ENCODE measurements at places on chromosomes 3 and 15.

DNA sequence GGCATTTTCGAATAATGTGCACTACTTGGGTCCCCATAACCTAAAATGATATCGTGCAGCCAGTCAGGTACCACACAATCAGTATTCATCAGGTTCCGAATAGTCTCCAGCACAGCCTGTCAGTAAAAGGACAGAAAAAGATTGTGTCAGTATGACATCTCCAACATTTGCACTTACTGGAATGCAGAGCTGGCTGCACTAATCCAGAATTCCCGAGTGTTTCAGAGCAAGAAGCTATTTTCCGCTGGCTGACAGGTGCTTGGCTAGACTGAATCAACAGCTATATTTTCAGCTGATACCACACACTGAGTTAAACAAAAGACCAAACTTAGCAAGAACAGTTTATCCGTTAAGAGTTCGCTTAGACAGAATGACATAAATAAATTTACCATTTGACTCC lies 68.8 kb downstream of the AQR start:
- no peak for DNase-seq

DNA sequence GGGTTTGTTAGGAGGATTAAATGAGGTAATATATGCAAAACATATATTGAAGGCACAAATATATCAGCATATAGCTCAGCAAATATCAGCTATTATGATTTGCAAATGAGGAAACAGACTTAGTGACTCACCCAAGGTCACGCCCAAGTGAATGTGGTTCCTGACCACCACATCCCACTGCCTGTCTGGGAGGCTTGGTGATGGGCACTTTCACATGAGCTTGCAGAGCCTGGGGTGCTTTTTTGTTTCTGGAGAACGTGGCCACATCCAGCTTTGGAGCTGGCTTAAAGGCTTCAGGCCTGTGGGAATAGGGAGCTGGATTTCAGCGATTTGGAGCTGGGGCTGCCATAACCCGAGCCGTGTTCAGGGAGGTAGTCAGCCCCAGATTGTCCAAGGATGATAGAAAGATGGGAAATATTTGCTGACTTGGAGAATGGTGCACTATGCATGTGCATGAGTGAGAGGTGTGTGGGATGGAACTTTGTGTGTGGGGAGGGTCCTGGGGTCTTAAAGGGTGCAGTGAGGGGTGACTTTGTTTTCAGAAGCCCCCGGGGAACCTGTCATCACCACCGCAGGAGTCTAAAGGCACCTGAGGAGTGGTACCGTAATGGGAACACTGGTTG lies 12.0 kb upstream of the FGD5 start:
- no peak for DNase-seq

DNA sequence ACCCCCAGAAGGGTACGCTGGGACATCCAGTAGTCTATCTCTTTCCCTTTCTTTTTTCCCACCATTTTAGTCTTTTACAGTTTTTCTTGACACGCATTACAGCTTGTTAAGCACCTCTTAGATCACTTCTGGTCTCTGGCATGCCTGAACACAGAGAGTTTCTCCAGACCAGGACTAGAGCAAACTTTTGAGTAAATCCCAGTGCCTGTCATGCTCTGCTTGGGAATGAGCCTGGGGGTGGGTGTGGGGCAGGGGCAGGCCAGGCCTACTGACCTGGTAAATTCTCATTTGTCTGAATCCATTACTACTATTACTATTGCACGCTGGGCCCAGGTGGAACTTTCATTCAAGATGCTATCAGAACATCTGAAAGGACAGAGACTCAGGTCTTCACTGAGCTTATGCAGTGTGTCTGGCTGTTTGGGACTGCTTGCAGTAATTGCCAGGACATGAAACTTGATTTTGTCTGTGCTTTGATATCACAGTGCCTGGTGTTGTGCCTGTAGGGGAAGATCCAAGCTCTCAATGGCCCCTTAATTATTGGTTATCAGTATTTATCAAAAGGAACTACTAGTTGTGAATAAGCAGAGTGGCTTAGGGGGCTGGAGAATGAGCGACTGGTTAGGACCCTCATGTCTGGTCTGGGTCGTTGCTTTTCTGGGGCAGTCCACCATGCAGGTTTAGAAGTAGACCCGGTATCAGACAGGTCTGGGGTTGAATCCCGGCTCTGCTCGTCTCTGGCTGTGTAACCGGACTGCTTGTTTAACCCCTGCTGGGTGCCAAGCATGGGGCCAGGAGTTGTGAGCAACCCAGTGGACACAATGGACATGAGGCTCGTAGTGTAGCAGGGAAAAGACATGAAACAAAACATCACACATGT lies 196.1 kb upstream of the TLE3 start:
- DNase-seq = no peak

DNA sequence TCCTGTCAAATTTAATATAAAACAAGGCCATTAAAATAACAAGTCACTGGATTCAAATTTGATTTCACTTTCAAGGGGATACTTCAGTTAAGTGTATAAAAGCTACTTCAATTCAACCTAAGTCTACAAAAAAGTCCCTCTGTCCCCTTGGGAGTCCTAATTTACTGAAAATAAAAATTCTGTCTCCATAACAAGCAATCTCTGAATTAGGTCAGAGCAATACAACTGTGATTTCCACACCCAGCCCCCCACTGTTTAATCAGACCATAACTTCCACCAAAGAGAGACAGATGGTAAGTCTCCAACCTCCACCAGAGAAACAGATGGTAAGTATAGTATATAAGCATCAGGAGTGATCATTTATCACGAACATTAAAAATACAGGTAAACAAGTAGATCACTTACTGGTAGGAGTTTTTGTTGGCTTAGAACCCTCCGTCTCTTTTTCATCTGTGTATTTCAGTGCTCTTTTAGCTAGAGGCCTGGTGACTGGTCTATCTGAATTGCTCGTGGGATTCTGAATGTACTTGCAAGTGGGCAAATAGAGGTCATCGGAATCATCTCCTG lies 12.1 kb downstream of the SGO1 start:
- no peak for DNase-seq

DNA sequence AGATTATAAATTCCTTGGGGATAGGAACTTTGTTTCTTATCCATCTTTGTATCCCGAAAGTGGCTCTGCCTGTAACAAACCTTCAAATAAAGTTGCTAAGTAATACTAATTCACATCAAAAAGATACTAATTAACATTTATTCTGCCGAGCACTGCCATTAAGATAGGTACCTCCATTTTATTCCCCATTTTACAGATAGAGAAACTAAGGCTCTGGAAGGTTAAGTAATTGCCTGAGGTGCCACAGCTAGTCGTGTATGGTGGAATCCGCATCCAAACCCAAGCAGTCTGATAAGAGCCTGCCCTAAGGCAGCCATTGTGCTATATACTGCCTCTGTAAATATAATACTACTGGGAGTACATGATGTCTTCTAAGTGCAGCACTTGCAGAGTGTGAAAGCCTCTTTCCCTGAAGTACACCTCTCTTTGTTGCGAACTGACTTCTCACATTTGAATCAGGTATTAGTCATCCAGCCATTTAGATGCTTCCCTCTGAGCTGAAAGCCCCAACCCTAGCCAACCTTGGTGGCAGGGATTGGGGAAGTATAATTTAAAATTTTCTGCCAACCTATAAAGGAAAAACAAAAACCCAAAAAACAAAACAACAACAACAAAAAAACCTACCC lies 78.5 kb upstream of the CHD2 start:
- no peak for DNase-seq

GRCh38 chr3:26029321-26029720 lies 239.4 kb downstream of the OXSM start:
- no peak for DNase-seq

DNA sequence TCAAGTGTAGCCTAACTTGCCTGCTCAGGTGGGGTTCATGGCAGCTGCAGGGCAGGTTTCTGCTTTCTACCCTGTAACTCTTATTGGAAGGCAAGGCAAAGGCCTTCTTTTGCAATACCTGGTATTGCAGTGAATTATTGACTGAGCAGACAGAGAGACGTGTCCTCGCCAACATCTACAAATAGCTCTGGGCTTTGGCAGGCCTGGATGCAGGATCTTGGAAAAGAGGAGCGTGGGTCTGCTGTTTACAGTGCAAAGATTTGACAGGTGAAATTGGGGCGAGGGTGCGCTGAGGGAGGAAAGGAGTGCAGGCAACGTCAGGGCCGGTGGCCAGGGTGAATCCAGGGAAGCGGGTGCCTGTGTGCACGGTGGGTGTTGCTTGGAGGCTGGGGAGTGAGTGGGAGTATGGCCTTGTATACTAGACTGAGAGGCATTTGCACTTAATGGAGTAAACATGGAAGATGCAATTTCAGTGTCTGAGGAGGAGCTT lies 44.5 kb downstream of the ST6GAL1 start:
- no peak for DNase-seq

- peak; percentile 46 for DNase-seq
Observed at GRCh38 chr15:59689626-59690236, 611 bp upstream of the BNIP2 start.

- DNase-seq = no peak
Observed at GRCh38 chr15:74240002-74240568, 4.0 kb downstream of the CCDC33 start.

DNA sequence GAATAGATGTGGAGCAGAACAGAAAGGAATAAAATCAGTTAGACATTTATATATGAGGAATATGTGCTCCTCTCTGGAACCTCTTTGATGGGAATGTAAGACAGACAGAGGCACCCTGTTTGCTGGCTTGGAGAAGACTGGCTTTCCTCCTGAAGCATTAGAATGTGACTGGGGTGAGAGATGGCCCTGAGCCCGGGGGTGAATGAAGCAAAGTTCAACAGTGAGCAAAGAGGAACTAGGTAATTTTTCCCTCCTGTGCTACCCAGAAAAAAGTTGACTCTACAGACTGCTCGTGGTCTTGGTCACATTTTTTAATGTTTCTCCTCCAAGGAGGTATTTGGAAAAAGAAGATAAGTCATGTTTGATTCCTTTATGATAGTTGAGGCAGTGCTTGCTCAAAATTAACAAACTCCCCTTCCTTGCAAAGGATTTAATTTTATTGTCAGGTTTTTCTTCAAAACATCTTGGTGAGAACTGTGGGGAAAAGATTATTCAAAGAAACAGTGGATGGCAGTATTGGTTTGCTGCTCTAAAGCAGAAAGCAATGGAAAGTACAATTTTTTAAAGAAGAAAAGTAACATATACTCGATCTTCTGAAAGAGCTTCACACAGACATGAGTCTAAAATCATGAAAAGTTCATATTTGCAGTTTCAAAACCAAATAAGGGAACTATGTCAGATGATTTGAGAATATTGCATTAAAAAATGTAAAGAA lies 370.4 kb upstream of the CDIN1 start:
- no peak for DNase-seq

DNA sequence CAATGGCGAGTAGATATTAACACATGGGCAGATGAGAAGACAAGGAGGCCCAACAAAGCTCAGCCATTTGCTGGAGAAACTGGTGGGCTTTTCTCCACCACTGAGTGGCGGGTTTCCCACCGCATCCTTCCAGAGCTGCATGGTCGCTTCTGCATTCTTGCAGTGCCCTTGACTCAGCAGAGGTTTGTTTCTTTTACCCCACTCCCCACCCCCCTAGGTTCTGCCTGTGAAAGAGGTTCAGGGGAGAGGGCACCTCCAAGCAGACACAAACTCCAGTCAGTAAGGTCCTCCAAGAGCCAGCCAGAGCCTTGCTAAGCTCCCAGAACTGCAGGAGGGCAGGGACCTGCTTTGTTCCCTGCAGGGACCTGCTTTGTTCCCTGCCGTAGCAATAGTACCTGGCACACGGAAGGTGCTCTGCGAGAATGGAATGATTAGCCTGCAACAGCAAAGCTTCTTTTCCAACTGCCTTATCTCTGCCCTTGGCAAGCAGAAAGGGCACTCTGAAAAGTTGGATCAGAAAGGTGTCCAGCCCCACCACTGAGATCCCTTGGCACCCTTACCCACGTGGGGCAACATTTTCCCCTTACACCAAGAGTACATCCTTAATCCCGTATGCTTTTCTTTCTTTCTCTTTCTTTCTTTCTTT lies 1.4 kb downstream of the PAQR5 start:
- DNase-seq = no peak

Measured in activated CD4-positive, alpha-beta T cell treated with anti-CD3 and anti-CD28 coated beads for 1 hour (primary cell).